ENCODE measurements at places on chromosomes 1 and 21. TPM values are rescaled to one million over a fixed set of nuclear protein-coding genes. Genes with fewer than 3 reads are reported as not detected.

Gene DDR2
- total RNA-seq = 58.2 TPM

Gene PPP1R15B
- total RNA-seq = 18.3 TPM

Gene ITGB2
- total RNA-seq = not detected

Gene COL9A2
- total RNA-seq = 0.12 TPM

Gene BACE2
- 89.8 TPM for total RNA-seq

Gene DCDC2B
- total RNA-seq = not detected

Gene CASQ1
- not detected for total RNA-seq

Gene CFHR5
- total RNA-seq = not detected

Gene OR2G6
- not detected for total RNA-seq

Gene ANKRD13C
- total RNA-seq = 47.0 TPM

Gene BCL2L15
- not detected for total RNA-seq

Gene LMOD1
- total RNA-seq = 0.49 TPM

Gene TATDN3
- 13.6 TPM for total RNA-seq

Gene SLC22A15
- 0.60 TPM for total RNA-seq

Gene S100A5
- 2.2 TPM for total RNA-seq

Gene SPRR1A
- not detected for total RNA-seq

Gene SLC16A4
- 18.5 TPM for total RNA-seq

Gene SLC5A9
- total RNA-seq = not detected

Gene RXRG
- 0.39 TPM for total RNA-seq

All from RPMI7951 (cell line).